ENCODE measurements at places on chromosomes 16 and 17.

DNA sequence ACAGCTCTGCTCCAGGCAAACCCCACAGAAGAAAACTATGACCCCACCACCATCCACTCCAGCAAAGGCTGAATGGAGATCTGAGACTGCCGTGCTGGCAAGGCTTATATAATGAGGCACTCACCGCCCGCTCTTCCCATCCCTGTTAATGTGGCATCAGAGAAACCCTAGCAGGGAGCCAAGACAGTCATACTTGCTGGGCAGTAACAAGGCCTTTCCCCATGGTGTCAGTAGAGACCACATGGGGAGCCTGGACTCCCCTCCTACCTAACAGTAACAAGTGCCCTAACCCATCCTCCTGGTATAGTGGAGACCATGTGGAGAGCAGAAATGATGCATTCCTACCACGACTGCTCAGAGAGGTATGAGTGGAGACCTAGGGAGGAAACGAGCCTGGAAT lies 235.2 kb downstream of the C16orf78 start:
- DNase-seq: no peak

GRCh38 chr16:67846063-67846319 lies 742 bp upstream of the NUTF2 start:
- no peak for DNase-seq

- DNase-seq: no peak
Measured at GRCh38 chr16:25093208-25094061, 18.1 kb upstream of the LCMT1 start.

- peak; percentile 57 for DNase-seq
Measured at GRCh38 chr17:12118617-12119016, 97.9 kb downstream of the MAP2K4 start.

GRCh38 chr17:50848711-50849110 lies 13.3 kb downstream of the WFIKKN2 start:
- no peak for DNase-seq

- no peak for DNase-seq
Measured at GRCh38 chr16:70433458-70434103, 5.3 kb downstream of the ST3GAL2 start.

DNA sequence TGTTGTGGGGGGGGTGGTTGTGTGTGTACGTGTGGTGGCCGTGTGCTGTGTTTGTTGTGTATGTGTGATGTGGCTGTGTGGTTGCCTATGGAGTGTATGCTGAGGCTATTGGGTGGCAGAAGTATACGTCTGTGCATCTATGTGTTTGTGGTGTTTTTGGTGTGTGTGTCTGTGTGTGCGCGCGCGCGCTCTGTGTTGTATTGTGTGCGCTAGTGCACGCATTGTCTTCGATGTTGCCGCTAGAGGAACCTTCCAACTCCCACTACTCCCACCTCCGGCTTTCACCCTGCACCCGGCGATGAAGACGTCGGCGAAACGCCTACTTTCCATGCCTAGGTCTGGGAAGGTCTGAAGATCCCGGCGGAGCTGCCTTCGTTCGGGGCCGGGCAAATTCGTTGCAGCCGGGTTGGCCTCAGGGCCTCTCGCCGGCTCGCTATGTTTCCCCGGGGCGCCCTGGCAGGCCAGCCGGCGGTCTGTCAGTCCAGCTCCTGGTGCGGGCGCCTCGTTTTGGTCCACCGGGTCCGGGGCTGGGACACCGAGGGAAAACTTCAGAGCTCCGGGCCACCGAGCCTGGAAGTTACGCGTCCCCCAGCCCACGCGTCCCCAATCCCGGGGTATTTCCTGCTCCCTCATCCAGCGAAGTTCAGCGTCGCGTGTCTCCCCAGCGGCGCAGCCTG lies 5.2 kb upstream of the DLX4 start:
- DNase-seq: no peak

GRCh38 chr17:4766723-4767122 lies 5.0 kb upstream of the TM4SF5 start:
- no peak for DNase-seq

DNA sequence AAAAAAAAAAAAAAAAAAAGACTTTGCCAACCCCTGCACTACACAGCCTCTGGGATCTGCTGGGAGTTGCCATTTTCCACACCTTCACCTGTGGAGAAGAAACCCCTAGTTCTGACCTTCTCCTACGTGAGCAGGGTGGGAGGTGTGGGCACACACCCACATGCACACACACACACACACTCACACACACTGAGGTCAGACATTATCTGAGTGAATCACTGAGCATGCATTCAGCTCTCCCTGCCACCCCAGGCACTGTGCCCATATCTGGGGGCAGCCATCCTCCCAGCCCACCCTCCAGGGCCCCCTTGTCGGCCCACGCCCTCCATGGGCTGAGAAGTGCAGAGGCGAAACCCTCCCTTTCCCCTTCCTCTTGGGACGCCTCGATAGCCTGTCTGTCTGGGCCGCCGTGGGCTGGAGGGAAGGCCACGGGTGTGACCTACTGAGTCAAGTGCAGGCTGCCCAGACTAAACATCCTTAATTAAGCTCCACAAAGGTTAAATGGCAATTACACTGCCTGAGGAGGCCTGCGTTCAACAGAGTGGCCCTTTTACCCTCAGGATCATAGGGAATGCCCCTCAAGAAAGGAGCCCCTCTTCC lies 143.8 kb downstream of the C16orf95 start:
- DNase-seq: no peak

DNA sequence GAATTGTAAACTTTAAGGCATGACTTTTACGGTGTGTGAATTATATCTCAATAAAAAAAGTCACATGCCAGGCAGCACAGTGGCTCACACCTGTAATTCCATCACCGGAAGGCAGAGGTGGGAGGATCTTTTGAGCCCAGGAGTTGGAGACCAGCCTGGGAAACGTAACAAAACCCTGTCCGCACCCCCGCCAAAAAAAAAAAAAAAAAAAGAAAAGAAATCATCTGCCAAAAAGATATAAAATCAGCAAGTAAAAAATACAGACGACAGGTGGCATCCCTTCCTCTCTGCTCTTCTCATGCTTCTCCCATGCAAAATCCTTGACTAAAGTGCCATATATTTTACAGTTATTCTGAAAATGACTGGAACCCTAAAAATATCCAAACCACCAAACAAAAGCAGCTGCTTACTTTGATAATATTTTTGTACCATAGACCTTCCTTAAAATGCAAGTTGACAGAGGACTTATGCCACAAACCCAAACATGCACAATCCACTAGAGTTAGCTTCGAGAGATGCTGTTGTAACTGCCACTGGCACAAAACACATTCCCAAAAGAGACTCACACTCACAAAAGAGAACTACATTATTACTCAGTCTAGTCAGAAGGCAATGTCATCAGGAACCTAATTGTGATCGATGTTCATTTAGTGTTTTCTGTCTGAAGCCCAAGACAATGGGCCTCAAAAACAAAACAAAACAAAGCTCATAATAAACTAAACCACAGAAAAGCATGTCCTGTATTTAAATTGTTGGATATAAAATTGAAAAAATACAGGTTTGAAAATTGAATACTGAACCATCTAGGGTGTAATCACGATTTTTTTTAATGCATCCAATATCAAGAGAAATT lies 2.4 kb downstream of the CRLF3 start:
- no peak for DNase-seq

DNA sequence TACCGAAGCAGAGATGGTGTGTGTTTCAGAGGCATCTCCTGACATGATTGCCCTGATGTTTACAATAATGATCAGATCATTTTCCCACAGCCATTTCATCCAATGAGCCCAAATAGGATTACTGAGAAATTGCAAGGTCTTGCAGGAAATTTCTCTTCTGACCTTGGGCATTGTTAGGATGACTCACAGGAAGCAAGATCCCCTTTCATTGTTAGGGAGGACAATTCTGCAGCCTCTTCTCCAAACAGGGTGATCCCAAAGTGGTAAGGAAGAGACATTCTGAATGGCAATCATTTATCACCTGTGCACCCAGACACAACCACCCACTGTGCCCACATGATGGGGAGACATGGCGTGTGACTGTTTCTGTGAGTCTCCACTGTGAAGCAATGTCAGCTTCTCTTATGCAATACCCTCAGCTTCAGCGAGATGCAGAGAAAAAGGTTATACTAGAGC lies 306.7 kb upstream of the XYLT1 start:
- DNase-seq: no peak

GRCh38 chr16:29790949-29791844 lies 646 bp downstream of the KIF22 start:
- DNase-seq: no peak

GRCh38 chr17:80956321-80957190 lies 35.1 kb upstream of the CHMP6 start:
- no peak for DNase-seq

- no peak for DNase-seq
Measured at GRCh38 chr17:32157225-32157624, 14.9 kb downstream of the RHOT1 start.

DNA sequence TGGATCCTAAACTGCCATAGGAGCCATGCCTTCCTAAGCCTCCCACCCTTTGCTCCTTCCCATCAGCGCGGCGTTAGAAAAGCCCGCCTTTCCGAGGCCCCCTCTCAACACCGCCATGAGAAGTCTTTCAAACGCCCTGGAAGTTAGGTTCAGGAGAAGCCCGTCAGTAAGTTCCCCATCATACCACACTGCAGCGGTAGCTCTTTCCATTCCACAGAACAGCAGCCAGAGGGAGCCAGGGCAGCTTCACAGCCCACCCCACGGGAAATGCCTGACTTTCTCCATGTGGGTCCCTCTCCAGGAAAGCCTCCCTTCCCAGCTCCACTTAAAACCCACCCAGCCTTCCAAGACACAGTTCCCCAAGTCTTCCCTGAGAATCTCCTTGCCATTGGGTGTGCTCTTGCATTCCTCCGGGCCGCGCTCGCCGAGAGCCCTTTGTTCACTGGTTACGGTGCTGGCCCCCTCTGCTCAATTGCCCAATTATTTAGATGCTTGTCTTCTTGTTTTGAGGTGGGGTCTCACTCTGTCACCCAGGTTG lies 28.7 kb downstream of the KIAA0513 start:
- no peak for DNase-seq

GRCh38 chr17:80065478-80066170 lies 29.2 kb downstream of the CCDC40 start:
- DNase-seq: no peak

GRCh38 chr17:7407485-7408251 lies at the start of gene NLGN2:
NLGN2 (plus strand) TSS chr17:7407845; CDS start chr17:7408256, 411 bp downstream.
- no peak for DNase-seq
